ENCODE measurements at places on chromosomes 16 and 17.
A peak's percentile ranks its signal among the peaks of the same experiment; 100 is the strongest.

DNA sequence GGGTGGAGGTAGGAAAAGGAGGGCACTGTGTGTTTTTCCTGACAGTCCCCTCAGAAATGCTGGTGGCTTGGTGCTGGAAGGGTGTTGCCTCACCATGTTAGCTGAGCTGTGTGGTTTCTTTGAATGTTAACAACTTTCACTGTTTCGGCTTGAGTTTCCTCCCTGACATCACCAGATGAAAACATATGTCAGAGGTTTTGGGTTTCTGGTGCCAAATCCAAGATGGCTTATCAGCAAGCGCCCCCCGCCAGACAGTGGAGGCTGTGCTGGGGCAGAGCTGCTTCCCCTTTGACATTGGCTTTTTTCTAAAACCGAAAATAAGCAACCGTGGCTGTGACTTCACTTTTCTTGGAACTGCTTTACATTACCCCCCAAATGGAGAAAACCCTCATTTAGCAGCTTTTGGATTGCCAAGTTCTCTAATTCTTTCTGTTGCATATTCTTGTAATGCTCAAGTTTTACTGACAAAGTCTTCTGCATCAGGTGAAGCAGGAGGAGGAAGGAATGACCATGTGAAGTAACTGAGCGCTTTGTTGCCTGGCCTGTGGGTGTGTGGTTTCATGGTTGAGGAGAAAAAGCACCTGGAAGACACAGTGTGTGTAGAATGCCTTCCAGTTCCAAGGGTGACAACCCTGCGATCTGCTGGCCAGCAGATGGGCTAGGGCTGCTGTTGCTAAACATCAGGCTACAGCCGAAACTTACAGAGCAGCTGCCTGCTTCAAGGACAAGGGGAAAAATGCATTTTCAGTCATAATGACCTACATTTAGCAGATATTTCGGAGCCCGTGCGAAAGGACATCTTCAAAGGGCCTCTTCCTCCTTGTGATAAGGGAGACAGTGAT, 9.7 kb downstream of the RMI2 start:
- peak; percentile 92 for DNase-seq

GRCh38 chr16:62038646-62039045, 2.4 kb upstream of the CDH8 start:
- DNase-seq, result no peak

GRCh38 chr16:70679671-70680494, 6.0 kb downstream of the MTSS2 start:
- DNase-seq, result no peak

GRCh38 chr17:74619077-74619673, 4.4 kb downstream of the CD300E start:
- DNase-seq, result no peak

- DNase-seq, result no peak
These were observed 3.4 kb downstream of the CNTNAP4 start for GRCh38 chr16:76280421-76281215.

- no peak for DNase-seq
These were observed 39.7 kb downstream of the BRCA1 start for GRCh38 chr17:43085474-43085873.

- DNase-seq, result no peak
These were observed 64.6 kb upstream of the IRX3 start for GRCh38 chr16:54351171-54351570.

- DNase-seq, result no peak
These were observed 7.8 kb upstream of the MYH8 start for GRCh38 chr17:10429421-10430045.

DNA sequence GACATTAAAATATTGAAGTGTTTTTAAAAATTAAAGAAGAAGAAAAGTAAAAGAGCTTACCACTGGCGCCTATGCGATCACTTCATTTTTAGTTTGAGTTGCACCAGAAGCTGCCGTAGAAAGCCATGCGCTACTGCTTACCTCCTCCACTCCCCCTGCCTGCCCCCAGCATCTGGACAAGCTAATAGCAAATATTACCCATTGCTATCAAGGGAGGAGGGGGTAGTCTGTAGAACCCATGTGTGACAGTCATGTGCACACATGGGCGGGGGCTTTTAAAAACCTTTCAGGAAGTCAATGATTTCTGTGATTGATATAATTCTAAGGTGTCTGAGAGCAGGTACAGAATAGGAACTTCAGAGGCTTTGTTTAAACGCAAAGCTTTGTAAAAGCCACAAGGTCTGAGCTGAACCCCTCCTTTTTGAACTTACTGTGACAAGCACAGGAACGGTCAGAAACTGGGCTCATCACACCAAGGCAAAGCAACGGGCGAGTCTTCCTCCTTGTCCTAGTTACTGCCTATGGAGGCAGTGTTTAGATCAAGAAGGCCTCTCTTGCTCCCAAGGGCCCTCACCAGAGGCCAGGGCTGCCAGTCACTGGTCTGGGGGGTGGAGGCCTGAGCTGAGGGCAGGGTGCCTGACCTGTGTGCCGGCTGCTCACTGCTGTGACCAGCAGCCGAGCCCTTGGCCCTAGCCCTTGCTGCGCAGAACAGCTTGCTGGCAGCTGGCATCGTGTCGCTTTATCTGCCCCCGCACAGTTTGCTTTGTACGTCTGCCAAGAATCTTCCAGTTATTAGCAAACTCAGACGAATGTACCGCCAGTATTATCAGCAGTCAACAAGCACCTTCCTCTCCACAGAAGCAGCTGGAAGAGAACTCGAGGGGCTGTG, 15.0 kb downstream of the GINS2 start:
- no peak for DNase-seq

GRCh38 chr17:75032720-75033280, 14.0 kb downstream of the ATP5PD start:
- DNase-seq, result no peak

DNA sequence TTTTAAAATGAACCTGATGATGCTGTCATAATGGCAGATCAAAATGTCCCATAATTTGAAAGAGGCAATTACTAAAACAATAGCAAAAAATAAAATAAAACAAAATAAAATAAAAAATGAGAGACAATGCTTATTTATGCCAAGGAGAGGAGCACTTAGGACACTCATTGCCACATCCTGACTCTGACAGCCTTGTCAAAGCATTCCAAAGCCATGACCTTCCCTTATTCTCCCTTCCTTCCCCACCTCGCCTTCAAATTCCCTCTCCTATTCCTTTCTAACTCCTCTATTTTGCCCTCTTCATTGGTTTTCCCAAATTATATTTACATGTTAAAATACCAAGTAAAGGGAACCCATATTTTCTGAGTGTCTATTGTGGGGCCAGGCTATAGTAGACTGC, 220.0 kb downstream of the CDH13 start:
- DNase-seq, result no peak

DNA sequence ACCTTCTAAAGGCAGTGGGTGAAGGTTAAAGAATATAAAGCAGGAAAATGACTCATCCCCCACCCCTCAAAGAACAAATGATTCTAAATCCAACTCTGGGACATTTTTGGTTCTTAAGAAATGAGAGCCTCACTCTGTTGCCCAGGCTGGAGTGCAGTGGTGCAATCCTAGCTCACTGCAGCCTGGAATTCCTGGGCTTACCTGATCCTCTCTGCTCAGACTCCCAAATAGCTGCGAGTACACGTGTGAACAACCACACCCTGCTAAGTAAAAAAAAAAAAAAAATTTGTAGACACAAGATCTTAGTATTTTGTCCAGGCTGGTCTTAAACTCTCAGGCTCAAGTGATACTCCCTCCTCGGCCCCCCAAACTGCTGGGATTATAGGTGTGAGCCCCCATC, 298.8 kb upstream of the MAF start:
- no peak for DNase-seq

DNA sequence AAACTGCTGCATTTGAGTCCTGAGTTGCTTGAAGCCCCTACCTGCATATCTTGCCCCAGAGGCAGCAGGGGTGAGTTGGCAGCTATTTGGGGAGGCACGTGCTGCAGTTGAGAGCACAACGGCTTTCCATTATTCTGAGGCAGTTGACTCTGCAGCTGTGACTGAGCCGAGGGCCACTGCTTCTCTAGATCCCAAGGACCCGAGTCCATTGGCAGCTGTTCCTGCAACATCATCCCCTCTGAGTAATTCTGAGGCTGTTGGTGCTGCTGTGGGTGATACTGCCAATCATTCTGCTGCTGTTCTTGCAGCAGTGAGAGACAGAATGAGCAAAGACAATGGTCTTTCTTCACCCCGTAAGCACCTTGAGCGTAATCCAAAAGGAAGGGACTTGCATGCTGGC, 12.7 kb downstream of the TERF2IP start:
- DNase-seq, result no peak

DNA sequence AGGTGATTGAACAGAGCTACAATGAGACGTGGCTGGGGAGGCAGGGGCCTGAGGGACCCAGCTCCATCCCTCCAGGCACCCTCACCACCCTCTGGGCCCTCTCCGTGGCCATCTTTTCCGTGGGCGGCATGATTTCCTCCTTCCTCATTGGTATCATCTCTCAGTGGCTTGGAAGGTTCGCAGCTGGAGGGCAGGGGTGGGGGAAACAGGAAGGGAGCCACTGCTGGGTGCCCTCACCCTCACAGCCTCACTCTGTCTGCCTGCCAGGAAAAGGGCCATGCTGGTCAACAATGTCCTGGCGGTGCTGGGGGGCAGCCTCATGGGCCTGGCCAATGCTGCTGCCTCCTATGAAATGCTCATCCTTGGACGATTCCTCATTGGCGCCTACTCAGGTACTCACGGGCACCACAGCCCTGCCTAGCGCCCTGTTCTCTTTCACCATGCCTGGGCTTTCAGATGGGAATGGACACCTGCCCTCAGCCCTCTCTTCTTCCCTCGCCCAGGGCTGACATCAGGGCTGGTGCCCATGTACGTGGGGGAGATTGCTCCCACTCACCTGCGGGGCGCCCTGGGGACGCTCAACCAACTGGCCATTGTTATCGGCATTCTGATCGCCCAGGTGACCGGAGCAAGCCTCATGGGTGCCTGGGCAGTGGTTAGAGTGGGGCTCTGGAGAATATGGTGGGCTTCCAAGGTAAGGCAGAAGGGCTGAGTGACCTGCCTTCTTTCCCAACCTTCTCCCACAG, 2.1 kb downstream of the SLC2A4 start:
- no peak for DNase-seq

- DNase-seq, result no peak
These were observed 863 bp downstream of the CASKIN1 start for GRCh38 chr16:2195322-2196161.

GRCh38 chr17:51820252-51820651, 338.3 kb downstream of the CA10 start:
- no peak for DNase-seq

DNA sequence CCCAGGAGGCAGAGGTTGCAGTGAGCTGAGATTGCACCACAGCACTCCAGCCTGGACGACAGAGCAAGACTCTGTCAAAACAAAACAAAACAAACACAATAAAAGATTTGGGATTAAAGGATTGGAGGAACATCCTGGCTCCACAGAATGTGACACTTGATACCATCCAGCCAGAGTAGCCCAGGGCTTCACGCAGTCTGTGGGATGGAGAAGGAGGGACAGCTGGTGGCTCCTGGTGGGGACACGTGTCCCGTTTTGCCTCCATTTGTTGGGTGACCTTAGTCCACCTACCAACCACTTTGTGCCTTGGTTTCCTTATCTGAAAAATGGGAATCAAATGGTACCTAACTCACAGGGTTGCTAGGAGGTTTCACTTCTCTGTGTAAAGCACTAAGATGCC, 12.4 kb upstream of the CYB561 start:
- DNase-seq, result no peak

DNA sequence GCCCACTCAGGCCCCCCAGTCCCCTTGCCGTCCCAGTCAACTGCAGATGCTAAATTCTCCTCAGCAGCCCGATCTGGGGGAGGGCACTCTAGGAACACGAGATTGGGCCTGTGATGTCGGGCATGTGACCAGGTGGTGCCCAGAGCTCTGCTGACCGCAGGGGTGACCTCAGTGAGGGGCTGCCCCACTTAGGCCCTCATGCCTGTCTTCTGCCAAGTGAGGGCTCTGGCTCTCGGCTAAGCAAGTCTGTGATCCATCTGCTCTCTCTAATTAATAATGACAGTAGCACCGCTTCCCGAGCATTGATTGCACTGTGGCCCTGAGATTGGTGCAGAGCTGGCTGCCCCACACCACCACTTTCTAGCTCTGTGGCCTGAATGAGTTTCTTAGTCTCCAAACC, 138.8 kb downstream of the MRM1 start:
- no peak for DNase-seq

DNA sequence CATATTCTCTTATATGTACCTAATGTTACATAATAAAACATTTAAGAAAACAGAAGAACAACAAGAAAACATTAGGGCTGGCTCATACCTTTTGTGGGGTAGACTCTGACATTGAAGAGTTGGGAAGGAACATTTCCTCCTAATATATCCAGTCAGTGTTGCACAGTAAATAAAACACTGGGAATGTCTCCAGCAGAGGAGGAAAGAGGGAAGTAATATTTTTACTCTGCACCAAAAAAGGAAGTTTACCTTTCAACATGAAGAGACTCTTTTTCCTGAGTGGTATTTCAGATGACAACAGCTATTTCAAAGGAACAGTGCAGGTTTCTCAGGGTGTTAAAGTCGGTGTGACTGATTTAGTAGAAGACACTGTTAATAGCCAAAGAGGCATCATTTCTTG, 31.9 kb downstream of the EPN2 start:
- peak; percentile 36 for DNase-seq

DNA sequence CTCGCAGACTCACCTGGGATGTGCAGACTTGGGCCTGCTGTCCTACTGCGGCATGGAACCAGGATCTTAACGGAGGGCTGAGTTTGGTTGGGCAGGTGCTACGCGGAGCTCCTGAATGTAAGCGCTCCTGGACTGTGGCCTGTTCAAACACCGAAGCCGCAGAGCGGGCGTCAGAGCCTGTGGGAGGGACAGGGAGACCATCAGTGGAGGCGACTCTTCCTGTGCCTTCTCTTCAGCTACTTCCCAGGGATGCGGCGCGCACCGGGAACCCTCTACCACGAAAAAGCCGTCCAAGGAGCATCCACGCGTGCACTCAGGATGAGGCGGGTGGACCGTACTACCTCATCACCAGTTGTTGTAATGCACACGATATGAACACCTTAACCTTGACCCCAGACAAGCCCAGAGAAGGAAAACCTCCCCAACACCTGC, 2.0 kb downstream of the USP36 start:
- no peak for DNase-seq

GRCh38 chr17:61202564-61202963, 197.1 kb upstream of the TBX2 start:
- DNase-seq, result no peak

Measured in KBM-7 (cell line).